ENCODE measurements at places on chromosomes 3 and 15.

GRCh38 chr3:181610973-181611265 lies 100.8 kb upstream of the SOX2 start:
- no peak for DNase-seq

GRCh38 chr3:87069021-87069420 lies 78.1 kb upstream of the VGLL3 start:
- no peak for DNase-seq

DNA sequence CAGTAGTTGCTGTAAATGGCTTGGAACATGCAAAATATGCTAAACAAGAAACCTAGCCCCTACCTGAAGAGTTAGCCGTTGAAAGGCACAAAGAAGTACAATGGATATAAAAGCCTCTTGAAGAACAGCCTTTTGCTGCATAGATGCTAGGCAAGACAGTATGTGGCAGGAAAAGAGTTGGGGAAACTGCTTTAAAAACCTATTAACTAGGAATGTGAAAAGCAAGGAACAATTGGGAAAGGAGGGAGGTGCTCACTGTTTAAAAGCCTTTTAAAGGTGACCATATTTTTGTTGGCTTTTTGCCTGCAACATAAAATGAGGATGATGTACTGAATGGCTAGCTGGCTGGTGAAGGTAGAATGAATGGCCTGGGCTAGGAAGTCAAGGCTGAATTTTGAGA lies 24.5 kb upstream of the SOX2 start:
- no peak for DNase-seq

DNA sequence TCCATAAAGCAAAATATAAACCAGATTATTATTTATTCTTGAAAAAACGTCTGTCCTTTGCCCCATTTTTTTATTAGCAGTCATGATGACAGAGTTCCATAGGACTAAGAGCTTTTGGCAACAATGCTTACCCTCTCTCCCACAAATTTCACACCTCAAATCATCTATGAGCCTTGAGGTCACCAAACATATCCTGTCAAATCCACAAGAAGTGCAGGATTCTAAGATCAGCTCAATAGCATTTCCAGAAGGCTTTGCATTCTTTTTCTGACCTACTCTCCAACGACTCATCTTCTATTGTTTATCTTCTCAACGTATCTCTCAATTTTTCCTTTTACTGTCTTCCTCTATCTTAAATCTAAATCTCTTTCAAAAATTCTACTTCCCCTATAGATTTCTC lies 619.1 kb upstream of the BCHE start:
- no peak for DNase-seq

GRCh38 chr3:116425126-116425525 lies 20.2 kb downstream of the LSAMP start:
- no peak for DNase-seq

- no peak for DNase-seq
Observed at GRCh38 chr3:36444909-36445308, 64.6 kb downstream of the STAC start.

DNA sequence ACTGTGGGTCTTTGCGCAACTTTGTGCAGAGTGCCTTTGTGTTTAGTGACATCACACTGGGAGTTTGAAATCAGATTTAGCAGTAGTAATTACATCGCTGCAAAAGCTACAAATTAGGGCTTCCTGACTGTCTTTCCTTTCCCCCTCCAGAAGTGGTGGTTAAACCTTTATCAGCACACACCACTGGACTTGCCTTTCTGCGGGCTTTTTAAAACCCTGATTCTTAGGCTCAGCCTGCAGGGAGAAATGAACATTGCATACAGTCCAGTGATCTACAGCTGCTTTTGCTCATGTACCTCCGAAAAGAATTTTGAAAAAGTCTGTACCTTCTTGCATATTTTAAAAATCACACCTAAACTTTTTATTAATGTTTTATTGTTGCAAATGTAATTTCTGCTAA lies 219.7 kb upstream of the NAALADL2 start:
- DNase-seq, result peak; percentile 30

- no peak for DNase-seq
Observed at GRCh38 chr3:134077649-134078161, 48.0 kb upstream of the SLCO2A1 start.

DNA sequence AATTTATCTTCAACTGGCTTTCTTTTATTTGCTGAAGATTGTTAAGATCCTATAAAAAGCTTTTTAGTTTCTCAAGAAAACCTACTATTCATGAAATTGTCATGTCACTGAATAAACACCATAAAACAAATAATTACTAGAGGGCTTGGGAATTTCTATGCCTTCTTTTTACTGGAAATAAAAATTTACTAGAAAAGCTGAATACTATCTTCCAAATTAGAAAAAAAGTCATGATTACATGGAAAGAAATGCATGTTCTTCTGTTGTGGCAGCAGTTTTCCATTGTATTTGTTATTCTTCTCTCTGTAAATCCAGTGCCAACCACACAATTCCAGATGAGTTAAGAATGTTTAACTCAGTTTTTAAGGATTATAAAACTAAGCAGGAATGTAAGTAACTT lies 153.8 kb downstream of the RAP2B start:
- DNase-seq, result no peak

DNA sequence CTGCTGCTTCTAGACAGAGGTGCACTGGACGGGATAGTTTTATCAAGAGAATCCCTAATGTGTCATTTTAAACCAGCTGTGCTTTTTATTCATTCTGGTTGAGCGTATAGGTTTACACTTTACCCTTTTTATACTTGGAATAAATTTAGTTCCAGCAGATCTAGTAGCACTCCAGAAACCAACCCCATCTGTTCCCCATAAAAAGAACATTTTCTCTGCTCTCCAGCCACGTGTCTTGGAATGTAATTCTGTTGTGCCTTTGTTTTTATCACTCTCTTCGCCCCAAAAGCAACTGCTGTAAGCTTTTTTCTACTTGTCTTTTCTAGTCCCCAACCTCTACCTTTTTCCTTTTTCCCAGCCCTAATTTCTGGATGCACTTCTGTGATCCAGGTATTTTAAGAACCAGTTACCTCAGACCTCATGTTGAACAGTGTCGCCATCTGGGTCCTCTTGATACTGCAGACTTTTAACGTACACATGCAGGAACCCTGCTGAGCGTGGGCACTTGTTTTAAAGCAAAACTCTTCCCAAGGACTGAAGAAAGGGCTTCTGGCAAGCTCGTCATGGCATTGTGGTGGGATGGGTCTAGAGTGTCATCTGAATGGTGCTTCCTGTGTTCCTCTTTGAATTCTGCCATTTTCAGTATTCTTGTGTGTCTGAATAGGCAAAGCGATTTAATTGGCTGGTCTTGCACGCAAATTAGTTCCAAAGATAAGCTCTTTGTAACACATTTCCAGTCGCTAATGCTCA lies 5.7 kb upstream of the EXOG start:
- DNase-seq, result no peak

DNA sequence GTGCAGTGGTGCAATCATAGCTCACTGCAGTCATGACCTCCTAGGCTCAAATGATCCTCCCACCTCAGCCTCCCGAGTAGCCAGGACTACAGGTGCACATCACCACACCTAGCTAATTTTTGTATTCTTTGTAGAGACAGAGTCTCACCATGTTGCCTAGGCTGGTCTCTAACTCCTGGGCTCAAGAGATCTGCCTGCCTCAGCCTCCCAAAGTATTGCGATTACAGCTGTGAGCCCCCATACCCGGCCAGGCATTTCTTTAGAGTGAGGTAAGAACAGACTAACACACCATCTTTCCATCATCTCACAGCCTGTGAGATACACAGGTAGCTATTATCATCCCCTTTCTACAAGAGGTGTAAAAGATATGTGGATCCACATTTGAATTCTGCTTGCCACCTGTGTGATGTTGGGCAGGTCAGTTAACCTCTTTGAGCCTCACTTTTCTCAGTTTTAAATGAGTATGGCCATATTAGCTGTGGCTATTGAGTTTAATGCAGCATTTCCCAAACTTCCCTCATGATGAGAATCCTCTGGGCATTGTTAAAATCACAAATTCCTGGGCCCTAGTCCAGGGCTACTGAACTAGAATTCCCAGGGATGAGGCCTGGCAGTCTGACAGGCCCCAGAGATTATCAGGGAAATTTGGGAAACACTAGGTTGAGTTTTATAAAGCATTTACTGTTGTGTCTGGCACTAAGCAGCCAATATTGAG lies 46.0 kb downstream of the ANP32A start:
- no peak for DNase-seq

GRCh38 chr15:56868170-56868569 lies 50.3 kb upstream of the TCF12 start:
- DNase-seq, result no peak

DNA sequence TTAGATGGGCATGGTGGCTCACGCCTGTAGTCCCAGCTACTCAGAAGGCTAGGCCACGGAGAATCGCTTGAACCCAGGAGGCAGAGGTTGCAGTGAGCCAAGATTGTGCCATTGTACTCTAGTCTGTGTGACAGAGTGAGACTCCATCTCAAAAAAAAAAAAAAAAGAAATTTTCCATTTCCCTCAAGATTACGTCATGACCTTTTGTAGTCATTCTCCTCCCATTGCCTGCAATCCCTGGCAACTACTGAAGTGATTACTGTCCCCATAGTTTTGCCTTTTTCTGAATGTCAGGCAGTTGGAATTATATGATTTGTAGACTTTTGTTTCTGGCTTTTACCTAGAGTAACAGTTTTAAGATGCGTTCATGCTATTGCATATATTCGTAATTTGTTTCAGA lies 28.0 kb downstream of the WDR76 start:
- peak; percentile 9 for DNase-seq

- DNase-seq, result peak; percentile 92
Observed at GRCh38 chr15:89416339-89417183, 79.8 kb downstream of the RHCG start.
